Epithelial cell of proximal tubule (primary cell): ENCODE measurements at places on chromosomes 11 and 22.

DNA sequence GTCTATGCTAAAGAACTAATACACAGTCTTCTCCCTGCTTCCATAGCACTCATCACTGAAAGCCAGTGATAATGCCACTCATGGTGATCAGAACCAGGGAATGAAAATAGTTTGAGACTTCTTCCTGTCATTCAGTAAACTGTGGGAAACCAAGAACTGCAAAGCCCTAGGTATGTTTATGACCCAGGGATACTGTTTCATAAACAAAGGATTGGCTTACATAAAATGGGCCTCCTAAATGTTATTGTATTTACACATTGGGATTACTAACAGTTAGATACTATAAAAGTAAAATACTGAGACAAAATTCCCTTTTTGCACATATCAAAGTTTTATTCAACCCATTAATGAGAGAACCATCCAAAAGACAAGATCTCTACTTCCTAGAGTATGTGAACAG, 21.3 kb upstream of the CWF19L2 start:
- no peak for DNase-seq

- DNase-seq, result no peak
Measured at GRCh38 chr11:60164550-60165075, 18.3 kb downstream of the MS4A6A start.

DNA sequence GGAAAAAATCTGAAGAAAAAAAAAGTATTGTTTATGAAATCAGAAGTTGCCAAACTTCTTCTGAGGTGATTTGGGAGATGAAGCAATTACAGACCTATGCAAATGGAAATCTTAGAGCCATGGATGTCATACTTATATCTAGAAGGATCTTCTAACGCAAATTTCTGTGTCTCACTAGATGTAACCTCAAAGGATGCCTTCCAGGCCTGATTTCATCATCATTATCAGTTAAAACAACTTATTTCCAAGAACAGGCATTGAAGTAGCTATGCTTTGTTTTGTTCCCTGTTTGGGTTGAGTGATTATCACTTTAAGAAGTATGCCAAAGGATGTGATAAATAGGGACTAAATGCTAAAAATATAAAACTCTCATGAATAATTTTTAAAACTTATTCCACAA, 43.9 kb upstream of the ANGPTL5 start:
- DNase-seq, result no peak

GRCh38 chr22:38966942-38967341, 9.5 kb downstream of the APOBEC3A start:
- DNase-seq, result no peak

- DNase-seq, result no peak
Measured at GRCh38 chr22:39940757-39941305, 19.4 kb upstream of the TMA7B start.

DNA sequence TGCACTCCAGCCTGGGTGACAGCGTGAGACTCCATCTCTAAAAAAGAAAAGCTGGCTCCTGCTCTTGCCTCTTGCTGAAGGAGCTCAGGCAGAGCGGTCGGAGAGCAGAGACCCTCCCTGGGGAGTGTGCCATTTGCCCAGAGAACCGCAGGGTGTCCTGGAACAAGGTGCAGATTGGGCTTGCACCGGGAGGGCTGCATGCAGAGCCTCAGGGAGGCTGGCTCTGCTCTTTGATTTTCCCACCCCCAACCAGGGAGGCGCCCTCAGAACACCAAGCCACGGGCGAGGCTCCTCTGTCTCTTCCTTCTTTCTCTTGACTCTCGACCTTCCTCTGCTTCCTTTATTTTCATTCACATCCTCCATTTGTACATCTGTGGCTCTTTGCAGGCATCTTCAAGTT, 889.1 kb downstream of the OPCML start:
- DNase-seq, result no peak

GRCh38 chr11:123718063-123718462, 23.4 kb downstream of the ZNF202 start:
- no peak for DNase-seq

GRCh38 chr22:46159212-46159611, 8.9 kb downstream of the PPARA start:
- DNase-seq, result no peak

- no peak for DNase-seq
Measured at GRCh38 chr11:17021511-17021910, 7.3 kb upstream of the PLEKHA7 start.

- DNase-seq, result no peak
Measured at GRCh38 chr11:123188508-123189165, 6.4 kb downstream of the CLMP start.

- no peak for DNase-seq
Measured at GRCh38 chr11:45454917-45455401, 168.8 kb upstream of the SYT13 start.

DNA sequence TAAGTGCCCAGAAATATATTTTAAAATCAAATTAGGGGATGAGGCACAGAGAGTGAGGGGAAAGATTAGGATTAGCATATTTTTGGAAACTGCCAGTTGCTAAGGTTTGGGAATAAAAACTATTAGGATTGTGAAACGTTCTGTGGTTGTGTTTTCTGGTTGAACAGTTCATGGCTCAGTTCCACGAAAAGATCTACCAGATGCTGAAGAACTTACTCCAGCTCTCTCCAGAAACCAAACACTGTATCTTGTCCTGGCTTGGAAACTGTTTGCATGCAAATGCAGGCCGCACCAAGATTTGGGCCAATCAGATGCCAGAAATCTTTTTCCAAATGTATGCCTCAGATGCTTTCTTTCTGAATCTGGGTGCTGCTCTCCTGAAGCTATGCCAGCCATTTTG, 15.3 kb downstream of the UBE4A start:
- DNase-seq, result no peak

DNA sequence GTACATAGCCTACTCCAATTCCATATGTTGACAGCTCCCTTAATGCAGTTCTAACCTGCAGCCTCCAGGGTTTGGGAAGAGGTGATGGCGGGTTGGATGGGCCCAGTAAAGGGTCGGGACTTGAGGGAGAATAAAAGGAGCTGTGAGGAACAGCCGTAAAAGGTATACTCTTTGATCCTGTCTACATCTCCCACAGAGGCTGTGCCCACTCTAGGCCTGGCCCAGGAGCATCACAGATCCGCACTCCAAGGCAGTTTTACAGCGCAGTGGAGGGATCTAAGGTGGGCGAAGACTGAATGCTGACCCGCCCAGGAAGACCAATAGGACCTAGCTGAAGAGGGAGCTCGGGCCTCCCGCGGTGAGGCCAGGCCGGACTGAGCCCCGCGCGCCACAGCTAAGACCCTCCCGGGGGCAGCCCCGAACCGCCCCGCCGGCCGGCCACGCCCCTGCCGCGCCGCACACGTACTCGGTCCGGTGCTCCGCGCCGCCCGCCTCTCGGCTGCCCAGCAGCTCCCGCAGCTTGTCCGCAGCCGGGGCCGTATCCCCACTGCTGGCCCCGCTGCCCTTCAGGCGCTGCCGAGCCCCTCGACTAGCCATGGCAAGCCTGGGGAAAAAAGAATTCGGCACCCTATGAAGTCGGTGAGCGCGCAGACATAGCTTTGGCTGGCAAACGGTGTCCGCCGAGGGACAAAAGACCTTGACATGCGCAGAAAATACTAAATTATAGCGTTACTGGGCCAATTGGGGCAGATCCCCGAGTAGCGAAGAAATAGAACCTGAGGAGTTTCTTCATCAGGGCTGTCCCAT, at the start of gene ALG9:
ALG9 (minus strand) TSS at position 696 of the 807 bp plus-strand sequence; CDS start at position 597, 99 bp downstream.
- DNase-seq, result no peak
